NCI-H226 (cell line): ENCODE measurements at places on chromosomes 13 and 19.

- DNase-seq = no peak
These were observed 67.0 kb downstream of the ABCC4 start for GRCh38 chr13:95234242-95234641.

- DNase-seq = no peak
These were observed 234.3 kb downstream of the TEX29 start for GRCh38 chr13:111554539-111555267.

- no peak for DNase-seq
These were observed 44.0 kb downstream of the FLT3 start for GRCh38 chr13:28056426-28056825.

- no peak for DNase-seq
These were observed 9.1 kb upstream of the GTF2F1 start for GRCh38 chr19:6402058-6402457.

GRCh38 chr13:50129081-50129705 lies 113.9 kb downstream of the KCNRG start:
- DNase-seq = no peak
